RWPE2 (cell line): ENCODE measurements at places on chromosomes 1 and 21.

- no peak for DNase-seq
Observed at GRCh38 chr1:190322274-190322673, 155.4 kb downstream of the BRINP3 start.

GRCh38 chr1:108691128-108691941 is 775 bp upstream of the PRPF38B start:
- DNase-seq: no peak

- DNase-seq: no peak
Observed at GRCh38 chr1:150262388-150263320, 5.1 kb downstream of the CA14 start.

GRCh38 chr1:47332779-47333577 is 612 bp upstream of the CMPK1 start:
- no peak for DNase-seq

DNA sequence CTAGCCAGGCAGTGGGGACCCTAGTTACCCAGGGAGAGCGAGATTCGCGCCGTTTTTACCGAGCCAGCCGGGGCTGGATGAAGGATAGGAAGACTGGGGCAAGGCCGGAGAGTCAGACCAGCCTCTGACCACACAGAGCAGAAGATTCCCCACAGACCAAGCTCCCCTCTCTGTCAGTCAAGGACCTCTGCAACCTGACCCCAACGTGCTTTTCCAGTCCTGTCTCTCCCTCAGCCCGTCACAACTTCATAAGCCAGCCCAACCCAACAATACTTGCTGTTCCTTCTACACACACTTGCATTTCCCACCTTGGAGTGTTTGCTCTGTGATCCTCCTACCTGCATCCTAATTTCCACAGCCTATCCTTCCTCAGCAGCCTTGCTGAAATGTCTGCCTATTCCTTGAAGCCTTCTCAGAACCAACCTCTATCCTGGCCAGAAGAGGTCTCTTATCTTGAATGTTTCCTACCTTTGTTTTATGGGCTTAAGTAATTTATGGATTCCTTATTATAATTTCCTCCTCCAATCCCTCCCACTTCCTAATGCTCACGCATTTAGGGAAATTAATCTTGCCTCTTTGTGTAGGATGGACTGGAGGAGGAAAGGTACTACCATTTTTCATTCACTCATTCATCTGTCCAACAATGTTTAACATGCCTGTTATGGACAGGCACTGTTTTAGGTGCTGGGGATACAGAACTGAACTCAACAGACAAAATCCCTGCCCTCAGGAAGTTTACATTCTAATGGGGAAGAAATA is at the start of gene GSTM3:
GSTM3 (minus strand) TSS at position 424 of the 759 bp plus-strand sequence. CDS start 751 bp downstream, outside the sequence.
- no peak for DNase-seq

GRCh38 chr1:77541162-77541545 is 141.3 kb downstream of the ZZZ3 start:
- DNase-seq: no peak

DNA sequence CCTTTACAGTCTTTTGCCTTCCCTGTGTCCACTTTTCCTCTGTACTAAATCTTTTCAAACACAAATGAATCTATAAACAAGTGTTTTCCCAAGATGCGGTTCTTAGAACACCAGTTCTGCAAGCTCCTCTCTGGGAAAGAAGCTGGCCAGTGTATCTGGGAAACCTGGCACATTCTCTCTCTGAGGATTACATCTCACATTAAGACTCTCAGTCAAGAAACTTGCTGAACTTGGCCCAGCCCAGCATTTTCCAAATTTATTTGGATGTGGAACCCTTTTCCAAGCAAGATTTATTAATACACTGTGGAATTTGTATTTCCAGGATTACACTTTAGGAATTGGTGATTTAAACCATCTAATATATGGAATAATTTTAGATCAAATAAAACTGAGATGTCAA is 105.7 kb downstream of the ZNF281 start:
- DNase-seq: no peak

- no peak for DNase-seq
Observed at GRCh38 chr1:191579019-191579418, 579.2 kb upstream of the RGS18 start.

GRCh38 chr1:170765712-170766330 is 101.9 kb downstream of the PRRX1 start:
- no peak for DNase-seq

DNA sequence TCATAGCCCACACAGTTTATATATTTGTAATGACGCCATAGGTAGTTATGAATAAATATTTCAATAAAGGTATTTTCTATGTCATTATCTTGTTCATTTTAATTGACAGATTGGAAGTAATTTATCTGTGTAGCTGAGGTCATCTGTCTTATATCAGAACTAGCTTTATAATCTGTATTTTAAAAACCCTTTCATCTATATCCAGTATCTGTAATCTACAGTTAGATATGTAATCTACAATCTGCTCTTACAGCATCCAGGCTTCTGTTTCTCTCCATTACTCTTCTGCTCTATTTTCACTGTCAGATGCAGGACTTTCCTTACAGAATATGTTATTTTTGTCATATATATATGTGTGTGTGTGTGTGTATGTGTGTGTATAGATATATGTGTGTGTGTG is 137.6 kb downstream of the LBR start:
- DNase-seq: no peak

DNA sequence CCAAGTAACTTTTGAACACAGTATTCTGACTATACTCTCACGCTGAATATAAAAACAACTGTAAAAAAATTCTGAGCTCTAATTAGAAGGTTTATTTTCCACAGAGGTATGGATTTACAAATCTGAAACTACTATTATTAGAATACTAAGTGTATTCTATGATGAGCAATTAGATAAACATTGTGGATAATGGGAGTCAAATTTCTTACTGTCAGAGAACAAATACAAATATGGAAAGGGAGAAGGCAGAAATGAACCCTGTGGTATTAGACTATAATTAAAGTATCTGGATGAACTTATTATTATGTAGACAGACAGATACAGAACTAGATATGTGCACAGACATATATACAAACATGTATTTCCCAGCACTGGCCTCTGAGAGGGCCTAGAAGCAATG is 22.6 kb downstream of the ALDH9A1 start:
- no peak for DNase-seq

DNA sequence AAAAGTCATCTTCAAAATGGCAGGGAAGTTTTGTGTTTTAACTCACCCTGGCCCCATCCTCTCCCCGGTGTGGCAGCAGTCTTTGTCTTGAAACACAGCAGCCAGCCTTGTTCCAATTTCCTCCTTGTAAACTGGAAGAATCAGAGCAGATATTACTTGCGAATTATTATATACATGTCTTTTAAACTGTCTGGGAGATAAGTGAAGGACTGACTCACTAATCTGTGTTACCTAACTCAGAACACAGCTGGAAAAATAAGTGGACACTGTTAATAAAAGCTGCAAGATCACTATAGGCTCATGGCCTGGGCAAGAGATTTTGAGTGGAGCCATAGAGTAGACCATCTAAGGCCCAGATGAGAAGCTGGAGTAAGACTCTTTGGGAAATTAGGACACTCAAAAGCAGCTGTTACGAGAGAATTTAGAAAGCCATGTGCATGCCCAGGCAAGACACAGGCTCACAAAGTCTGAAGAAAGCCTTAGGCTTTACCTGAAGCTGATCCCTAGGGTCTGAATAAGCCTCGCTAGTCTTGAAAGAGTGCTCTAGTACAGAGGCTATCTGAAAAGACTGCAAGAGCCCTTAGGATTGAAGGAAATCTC is 233.0 kb upstream of the RAB4A start:
- DNase-seq: no peak

DNA sequence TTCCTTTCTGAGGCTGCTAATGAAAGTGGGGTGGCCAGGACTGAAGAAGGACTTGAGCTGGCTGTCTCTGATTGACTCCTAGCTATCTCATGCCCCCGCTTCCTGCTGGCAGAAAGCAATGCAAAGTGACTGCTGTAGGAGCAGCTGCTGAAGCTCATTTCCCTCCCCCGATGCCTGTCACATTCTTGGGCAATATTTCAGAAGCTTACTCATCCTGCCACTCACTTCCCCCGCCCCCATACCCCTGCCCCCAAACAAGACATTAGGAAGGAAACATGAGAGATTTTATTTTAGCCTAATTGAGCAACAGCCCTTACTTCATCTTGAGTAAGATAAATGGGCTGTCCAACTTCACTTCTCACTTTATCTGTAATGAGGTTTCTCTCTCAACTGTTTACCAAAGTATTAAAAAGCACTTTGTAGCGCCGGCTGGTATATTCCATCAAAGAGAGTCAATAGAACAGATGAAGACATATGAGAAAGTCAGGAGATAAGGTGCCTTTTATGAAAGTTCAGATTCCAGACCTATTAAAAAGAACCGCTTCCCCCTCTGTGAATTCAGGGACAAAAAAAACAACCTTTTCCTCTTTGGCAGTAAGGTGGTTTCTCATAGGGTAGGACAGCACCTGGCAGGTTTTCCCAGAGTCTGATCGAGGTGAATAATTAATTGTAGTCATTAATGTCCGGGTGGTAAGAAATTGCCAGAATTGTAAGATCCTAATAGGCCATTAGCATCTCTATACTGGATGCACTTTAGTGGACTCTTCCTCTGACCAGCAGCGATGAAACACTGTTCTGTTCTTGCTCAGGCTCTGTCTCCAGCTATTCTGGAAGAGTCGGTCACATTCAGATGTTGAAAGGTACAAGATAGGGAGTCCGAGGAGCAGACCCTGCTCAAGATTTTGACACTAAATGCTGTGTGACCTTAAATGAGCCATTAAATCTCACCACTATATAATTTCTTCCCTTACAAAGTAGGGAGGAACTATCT is 70.2 kb downstream of the SH3GLB1 start:
- DNase-seq: peak; percentile 79
